Suppressor macrophage treated with lipopolysaccharide for 1 hour (primary cell): ENCODE measurements at places on chromosomes 13 and 19.

- DNase-seq, result no peak
Observed at GRCh38 chr13:101554420-101555125, 102.1 kb downstream of the ITGBL1 start.

DNA sequence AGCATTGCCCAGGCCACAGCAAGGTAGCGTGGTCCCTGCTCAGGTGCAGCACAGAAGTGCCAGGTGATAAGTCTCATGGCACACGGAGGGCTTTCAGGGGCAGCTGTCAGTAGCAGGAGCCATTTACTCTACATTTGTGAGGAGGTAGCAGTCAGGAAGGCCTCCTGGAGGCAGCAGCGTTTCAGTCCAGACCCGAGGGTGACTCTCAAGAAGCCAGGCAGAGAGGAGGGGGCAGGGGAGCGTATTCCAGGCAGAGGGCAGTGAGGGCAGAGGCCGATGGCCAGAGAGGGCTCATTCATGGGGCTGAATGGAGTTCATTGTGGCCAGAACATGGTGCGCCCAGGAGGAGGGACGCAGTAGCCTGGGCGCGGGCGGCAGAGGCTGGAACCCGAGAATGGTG is 8.9 kb downstream of the PIAS4 start:
- DNase-seq, result no peak

- no peak for DNase-seq
Observed at GRCh38 chr13:30354493-30355383, 47.4 kb upstream of the KATNAL1 start.

DNA sequence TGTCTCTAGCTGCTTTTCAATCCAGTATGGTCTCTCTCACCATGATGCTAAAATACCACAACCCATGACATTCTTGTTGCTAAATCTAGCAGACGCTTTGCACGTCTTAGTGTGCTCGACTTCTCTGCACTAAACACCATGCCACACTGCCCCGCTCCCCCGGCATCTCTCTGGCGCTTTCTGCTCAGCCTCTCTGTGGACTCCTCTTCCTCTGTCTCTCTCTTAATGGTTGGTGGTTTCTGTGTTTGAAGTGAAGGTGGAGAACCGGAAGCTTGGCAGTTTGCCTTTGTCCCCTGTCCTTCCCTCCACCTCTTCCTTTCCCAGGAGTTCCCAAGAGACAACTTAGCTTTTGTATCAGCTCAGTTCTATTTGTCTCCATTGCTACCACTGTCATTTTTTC is 8.8 kb downstream of the ERCC5 start:
- no peak for DNase-seq

DNA sequence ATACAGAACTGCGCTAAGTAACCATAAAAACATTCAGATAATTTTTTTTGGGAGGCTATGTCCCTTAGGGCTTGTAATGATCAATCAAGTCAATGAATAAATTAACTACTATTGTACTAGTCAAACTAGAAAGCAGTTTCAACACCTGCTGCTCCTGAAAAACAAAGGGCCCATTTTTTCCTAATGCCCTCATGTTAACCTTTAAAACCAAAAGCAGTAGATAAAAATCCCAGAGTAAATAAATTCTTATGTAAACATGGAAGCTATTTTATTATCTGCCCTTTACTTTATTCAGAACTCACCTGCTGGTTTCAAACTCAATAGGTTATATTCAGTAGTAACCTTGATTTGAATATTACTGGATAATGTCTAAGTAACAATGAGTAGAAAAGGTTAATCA is 159.5 kb upstream of the STARD13 start:
- no peak for DNase-seq

DNA sequence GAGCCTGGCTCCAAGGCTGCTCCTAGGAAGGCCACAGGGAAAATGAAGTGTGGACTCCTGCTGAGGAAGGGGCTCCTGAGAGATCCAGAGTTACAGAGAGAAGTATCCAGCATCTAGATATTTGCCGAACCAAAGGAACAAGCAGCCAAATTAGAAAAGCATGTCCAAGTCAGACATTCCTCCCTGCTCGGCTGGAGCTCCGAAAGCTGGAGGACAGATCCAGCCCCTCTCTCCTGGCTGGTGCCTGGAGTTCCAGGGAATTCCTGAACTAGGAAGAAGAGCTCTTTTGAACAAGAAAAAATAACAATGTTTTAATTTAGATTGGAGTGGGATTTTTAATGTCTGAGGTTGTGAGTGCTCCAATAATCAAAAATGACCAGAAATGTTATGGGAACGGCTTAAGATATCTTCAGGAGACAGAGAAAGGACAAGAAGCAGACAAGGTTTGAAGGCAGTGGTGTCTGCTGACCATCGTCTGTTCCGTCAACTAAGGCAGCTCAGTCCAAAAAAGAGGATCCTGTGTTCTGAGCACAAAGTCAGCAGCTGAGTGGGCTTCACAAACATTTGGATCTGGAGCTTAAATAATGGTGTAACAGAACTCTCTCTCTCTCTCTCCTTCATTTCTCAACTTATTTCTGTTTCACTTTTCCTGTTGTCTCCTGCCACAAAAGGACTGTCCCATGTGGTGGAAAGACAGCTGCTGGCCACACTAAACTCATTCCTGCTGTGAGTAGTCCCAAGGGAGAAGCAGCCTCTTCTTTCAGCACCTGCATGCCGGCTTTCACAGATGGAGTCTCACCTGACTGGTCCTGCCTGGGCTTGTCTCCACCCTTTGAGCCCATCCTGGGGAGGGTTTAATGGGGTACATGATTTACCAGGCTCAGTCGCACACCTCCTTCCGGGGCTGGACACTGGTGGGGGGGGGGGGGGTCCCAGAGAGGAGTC is 31.5 kb upstream of the IRS2 start:
- DNase-seq, result no peak
